COLO829 (cell line): ENCODE measurements at places on chromosomes 6 and 20.
A peak's percentile ranks its signal among the peaks of the same experiment; 100 is the strongest.

DNA sequence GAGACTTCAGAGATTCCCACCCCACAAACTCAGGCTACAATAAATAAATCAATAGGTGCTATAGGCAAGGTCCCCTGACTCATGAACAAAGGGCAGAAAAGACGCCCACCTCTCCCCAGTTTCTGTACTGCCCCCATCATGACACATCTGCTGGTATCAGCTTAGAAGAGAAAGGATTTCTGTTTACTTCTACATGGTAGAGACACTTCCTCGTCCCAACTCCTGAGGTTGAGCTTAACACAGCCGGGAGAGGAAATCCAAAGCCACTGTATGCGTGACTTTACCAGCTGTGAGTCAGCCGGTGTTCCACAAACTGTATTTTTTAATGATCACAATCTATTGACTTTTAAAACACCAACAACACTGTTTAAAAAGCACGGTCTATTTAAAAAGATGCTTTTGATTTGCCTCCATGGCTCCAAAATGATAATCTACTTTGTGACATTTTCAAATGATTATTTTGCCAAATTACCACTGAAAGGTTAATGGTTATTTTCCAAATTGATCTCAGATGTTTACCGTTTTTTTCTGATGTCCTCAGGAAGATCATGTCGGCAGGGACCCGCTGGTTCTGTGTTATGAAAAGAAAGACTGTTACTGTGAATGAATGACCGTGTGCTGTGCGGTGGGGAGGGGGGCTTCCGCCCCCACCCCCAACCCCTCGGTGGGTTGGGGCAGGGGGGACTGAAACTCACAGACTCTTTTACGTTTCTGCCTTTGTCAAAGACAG is 72.5 kb downstream of the ATP9A start:
- DNase-seq: peak; percentile 57

GRCh38 chr20:48585061-48585870 is 242.5 kb downstream of the PREX1 start:
- no peak for DNase-seq

DNA sequence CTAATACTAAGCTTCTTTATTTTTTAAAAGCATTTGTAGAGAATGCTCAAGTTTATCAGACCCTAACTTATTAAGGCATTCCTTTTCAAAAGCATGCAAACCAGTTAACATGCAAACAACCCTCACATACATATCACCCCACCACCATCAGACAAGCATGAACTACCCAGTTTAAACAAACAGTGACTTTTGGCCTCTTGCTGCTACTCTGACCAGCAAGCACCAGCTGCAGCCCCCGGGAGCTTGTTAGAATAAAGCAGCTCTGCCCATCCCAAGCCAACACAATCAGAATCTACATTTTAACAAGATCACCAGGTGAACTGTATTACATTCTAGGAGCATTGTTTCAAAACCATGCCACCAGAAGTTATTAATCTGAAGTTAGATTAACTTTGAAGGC is 5.9 kb upstream of the NUP153 start:
- DNase-seq: no peak

GRCh38 chr6:70593118-70593486 is 26.4 kb downstream of the SDHAF4 start:
- DNase-seq: no peak

DNA sequence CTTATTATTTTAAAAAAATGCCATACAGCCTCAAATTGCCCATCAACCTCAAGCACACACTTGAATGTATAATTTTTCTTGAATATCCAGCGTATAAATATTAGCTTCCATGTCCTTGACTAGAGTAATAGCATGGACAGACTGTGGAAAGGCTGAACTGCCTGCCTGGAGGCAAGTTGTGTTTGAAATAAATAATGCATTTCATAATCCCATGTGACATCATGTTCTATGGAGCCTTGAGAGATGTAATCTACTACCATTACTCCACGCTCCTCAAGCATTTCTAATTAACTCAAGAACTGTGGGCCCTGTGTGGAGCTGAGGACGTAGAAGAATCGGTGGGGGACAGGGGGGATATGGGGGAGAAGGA is 94.2 kb downstream of the CDS2 start:
- no peak for DNase-seq

DNA sequence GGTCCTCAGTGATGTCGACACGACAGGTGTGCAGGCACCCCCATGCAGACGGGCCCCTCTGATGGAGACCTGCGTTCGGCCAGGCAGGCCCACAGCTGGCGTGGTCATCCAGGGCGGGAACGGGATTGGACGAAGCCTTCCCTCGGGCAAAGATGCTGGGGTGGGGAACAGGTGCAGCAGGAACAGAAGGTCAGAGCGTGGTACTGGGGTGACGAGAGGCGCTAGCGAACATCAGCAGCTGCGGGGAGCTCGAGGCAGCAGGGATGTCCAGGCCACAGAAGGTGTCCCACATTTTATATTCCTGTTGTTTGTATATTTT is 96.2 kb downstream of the SLC22A23 start:
- DNase-seq: no peak

DNA sequence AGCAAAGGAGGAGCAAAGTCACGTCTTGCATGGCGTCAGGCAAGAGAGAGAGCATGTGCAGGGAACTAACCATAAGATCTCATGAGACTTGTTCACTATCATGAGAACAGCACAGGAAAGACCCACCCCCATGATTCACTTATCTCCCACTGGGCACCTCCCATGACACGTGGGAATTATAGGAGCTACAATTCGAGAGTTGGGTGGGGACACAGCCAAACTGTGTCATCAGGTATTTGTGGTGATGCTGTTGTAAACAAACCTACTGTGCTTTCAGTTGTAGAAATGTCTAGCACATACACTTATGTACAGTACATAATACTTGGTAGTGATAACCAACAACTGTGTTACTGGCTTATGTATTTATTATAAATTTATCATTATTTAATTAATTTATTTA is 128.3 kb downstream of the UTRN start:
- no peak for DNase-seq

- DNase-seq: no peak
Measured at GRCh38 chr6:110556317-110557110, 80.1 kb upstream of the SLC22A16 start.

DNA sequence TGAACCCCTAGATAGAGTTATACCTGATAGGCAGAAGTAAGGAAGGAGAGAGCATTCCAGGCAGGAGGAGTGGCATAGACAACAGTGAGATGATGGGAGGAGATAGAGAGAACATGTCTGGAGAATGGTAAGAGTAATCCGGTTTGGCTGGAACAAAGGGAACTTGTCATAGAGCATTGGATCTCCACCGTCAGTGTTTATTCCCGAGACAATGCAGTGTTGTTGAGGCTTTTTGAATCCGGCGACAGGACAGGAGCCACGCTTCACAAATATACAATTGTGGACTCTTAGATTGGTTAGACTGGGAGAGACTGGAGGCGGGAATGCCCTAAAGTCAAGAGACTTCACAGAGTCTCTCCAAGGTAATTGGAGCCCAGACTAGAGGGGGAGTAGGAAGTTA is 119.8 kb downstream of the ANKS1A start:
- peak; percentile 96 for DNase-seq

DNA sequence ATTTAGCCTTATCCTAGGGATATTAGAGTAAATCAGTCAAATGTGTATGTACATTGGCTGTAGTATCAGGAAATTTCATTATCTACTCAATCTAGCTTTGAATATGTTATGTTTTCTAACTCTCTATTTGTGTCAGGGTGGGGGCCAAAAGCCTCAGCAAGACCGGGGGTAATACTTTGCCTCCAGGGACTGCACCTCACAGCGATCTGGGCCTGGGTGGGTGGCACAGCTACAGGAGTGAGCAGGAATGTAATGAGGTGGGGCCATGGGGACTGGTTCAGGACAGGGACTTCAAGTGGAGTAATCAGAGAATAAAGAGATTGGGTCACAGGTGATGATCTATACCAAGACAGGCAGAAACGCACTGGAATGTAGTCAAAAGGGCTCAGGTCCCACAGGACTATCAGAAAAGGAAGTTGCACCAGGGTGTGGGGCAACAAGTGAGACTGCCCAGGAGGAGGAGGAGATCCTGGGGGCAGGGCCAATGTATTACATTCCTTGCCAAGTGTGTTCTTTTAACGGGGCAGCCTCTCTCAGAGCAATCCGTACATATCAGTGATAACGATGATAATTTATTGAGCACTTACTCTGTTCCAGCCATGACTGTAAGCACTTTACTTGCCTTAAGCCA is 54.0 kb downstream of the PIGU start:
- no peak for DNase-seq

DNA sequence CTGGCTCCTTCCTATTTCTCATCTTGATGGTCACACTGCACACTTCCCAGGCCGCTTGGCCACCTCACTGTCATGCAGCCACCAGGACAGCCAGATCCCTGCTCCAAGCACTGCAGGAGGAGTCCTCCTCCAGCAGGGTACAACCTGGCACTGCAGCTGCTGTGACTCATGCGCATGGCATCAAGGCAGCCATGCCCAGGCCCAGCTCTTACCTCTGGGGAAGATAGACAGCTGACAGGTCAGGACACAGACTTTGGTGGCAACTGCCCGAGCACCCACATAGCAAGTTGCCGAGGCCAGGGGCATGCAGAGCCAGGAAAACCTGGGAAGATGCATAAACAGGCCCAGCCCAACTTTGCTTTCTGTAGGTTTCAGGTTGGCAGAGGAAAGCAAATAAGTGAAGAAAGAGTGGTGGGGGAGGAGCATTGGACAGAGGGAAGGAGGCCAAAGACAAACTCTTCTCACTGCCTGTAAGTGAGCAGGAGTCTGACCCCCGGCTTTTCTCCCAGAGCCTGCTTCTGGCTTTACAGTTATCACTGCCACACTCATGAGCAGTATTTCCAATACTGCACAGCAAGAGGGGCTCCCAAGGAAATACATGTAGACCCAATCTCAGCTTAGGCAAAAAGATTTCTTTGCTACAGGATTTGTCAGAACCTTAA is 38.8 kb downstream of the SLC22A3 start:
- no peak for DNase-seq

GRCh38 chr20:50578061-50578777 is 68.0 kb downstream of the PTPN1 start:
- no peak for DNase-seq

- DNase-seq: no peak
Measured at GRCh38 chr6:157233686-157234085, 89.6 kb downstream of the TMEM242 start.

DNA sequence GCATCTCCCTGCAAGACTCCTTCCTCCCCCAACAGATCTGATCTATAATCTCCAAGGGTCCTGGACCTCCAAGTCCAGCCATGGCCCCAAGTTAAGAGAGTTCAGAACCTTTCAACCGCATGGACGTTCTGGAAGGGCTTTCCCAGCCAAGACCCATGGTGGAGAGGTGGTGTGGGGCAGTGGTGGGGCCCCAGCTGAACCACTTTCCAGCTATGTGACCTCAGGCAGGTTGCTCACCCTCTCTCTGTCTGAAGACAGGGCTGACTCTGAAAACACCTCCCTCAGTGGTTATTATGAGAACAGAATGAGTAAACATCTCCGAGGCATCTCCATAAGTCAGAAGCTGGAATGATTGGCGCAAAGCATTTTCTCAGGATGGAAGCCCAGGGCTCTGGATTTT is 887 bp downstream of the CLPS start:
- no peak for DNase-seq

GRCh38 chr6:155110721-155111120 is 115.6 kb downstream of the TIAM2 start:
- DNase-seq: no peak

- no peak for DNase-seq
Measured at GRCh38 chr20:35065181-35065580, 27.4 kb downstream of the TRPC4AP start.

DNA sequence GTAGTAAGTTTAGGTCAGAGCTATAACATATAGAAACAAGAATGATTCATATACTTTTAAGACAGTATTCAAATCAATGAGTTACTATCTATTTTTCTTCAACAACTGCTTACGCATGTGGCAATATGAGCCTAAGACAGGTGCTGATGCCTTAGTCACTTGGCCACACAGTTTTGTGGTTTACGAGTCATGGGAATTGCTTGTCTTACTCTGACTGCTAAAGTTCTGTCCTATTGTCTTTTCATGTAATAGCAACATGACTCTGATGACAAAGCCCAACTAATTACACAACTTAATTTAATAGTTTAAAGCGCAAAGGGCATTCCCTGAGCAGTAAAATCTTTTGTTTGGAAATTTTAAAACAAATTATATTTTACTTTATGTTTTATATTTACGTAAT is 159.3 kb upstream of the CENPW start:
- peak; percentile 38 for DNase-seq

DNA sequence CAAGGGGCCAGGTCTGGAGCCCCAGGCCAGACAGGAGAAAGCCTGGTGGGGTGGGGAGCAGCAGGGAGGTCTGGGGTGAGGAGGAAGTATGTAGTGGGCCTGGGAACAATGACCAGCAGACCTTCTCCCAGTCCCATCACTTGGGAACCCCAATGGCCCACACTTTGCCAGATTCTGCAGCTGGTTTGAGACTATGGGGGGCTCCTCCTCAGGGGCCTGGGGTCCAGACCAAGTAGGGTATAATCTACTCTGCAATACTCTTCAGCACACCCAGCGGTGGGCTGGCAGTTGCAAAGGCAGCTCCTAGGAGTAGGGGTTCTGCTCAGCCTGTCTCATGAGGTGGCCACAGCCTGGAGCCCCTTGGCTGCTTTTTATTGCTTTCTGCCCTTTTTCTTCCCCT is 52.8 kb downstream of the NPEPL1 start:
- no peak for DNase-seq

DNA sequence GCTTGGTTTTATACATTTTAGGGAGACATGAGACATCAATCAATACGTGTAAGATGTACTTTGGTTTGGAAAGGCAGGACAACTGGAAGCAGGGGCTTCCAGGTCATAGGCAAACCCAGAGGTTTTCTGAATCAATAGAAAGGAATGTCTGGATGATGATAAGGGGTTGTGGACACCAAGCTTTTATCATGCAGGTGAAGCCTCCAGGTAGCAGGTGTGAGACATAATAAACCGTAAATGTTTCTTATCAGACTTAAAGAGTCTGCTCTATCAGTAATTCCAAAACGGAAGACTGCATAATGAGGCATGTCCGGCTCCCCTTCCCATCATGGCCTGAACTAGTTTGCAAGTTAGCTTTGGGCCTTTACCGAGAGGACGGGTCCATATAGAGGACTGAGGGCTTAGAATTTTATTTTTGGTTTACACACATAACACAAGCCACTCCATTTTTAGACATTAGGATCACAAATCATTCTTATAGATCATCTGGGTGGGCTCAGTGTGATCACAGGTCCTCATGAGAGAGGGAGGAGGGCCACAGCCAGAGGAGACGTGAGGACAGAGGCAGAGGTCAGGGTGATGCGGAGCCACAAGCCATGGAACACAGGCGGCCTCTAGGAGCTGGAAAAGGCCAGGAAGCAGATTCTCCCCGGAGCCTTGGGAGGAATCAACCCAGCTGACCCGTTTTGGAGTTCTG is 10.7 kb upstream of the SERPINB9 start:
- no peak for DNase-seq

GRCh38 chr6:145968051-145968450 is 3.9 kb upstream of the SHPRH start:
- no peak for DNase-seq

DNA sequence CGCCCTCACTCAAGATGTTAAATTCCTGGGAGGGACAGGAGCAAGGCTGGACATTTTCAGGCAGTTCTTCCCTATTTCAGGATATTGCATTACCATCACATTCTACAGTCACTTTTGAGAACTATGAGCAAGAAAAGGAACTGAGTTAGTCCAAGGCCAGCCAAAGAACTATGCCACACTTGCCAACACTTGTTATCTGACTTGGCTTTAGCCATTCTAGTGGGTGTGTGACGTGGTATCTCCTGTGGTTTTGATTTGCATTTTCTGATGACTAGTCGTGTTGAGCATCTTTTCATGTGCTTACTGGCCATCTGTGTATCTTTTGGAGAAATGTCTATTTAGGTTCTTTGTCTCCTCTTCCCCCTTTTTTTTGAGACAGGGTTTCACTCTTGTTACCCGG is 12.0 kb downstream of the XRN2 start:
- no peak for DNase-seq

- DNase-seq: no peak
Measured at GRCh38 chr6:140079328-140079727, 704.9 kb upstream of the CITED2 start.
